ENCODE measurements at places on chromosomes 7 and 10.

GRCh38 chr10:103811463-103811862 lies 43.9 kb downstream of the SH3PXD2A start:
- DNase-seq = no peak

DNA sequence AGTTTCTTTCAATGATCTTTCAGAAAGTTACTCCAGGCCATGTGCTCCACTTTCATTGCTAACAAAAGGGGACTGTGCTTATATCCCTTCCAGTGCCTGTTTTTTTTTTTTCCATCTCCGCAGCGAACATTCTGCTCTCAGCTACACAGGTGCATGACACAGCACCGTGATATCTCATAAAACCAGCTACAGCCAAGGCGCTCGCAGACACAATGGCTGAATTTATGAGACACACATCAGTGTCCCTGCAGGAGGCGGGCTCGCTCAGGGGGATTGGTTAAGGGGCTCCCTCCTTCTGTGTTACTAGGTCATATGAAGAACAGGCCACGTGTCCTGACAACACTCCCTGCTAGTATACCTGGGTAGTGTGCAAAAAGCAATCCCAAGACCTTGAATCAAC lies 245.5 kb downstream of the SKAP2 start:
- DNase-seq = no peak

- DNase-seq = no peak
These were observed 45.4 kb upstream of the GRM3 start for GRCh38 chr7:86598311-86598710.

DNA sequence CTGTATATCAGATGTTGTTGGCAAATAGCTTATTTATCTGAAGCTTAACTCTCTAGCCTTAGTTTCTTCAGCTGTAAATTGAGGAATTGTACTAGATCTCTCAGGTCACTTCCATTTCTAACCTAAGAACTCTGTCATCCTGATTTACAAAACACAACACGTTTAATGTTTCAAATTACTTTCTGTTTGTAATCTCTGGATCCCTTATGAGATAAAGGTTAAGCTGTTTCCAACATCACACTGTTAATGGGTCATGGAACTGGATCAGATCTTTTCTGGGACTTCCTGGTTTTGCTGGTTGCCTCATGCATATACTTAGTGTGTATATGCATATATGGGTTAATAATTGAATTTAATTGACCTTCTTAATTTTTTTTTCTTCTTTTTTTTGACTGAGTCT lies 9.9 kb downstream of the SAMD8 start:
- no peak for DNase-seq

DNA sequence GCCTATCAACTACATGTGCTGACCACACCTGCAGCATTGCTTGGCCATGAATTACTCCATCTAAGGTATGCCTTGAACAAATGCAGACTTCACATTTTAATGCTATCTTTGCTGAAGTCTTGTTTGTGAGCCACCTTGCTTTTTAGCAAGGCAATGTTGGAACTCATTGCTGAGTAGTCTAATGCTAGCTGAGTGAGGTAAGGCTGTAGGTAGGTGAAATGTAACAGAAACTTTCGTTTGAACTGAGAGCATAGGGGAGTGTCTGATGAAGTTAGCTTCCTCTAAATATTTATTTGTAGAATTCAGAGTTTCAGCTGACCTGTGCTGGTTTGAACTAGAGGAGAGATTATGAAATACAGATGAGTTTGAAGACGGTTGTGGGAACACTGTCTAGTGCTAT lies 238.5 kb downstream of the SEMA3A start:
- no peak for DNase-seq

DNA sequence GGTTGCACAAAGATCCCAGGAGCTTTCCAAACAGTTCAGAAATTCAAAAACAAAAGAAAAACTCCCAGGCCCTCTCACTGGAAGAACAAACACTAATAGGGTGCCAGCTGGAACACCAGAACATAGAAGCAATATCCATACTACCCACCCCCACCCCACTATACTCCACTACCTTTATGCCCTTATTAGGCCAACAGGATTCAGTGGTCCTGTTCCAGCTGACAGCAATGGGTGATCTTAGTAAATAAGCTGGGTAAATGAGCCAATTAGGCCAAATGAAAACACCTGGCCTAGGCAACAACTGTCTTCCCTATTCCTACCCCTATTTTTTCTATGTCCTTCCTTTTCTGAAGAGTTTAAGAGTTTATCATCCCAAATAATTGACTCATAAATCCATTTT lies 11.7 kb downstream of the NOC3L start:
- DNase-seq = no peak

GRCh38 chr10:64115908-64116643 lies 594.9 kb downstream of the REEP3 start:
- DNase-seq = no peak

Data from stimulated activated CD4-positive, alpha-beta T cell treated with anti-CD3 and anti-CD28 coated beads, Interleukin-2, amount 100 ng/mL, for 4 hours (primary cell).